SJSA1 (cell line): ENCODE measurements at places on chromosomes 3 and 15.

DNA sequence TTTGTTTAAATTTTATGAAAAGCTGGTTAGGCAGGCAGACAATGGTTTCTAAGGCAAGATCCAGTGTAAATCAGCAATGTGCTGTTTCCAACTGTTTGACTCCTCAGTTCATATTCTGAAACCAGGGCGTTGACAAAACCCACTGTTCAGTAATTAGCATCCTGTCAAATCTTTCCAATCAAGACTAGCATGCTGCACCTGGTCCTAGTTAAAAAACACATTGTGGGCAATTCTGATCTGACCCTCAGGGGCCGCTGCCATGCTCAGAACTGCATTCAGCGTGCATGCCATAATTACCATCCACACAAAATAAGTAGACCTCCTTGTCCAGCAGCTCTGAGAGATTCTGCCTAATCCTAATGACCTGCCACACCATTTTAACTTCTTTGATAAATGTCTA, 20.9 kb upstream of the RBP1 start:
- H3K36me3 ChIP-seq = no peaks in the 10 kb centered on the region
- no peak overlapping the region for H3K4me3 ChIP-seq
- DNase-seq = no peak
- H3K4me1 ChIP-seq = peaks cover 22% of the 10 kb centered on the region
- H3K27ac ChIP-seq = no peak overlapping the region

GRCh38 chr3:101976473-101976872, 127.2 kb downstream of the NFKBIZ start:
- DNase-seq = no peak
- no peak overlapping the region for H3K27ac ChIP-seq

GRCh38 chr3:57029383-57029782, 31.1 kb upstream of the SPATA12 start:
- no peaks in the 10 kb centered on the region for H3K27me3 ChIP-seq
- DNase-seq = no peak
- H3K4me3 ChIP-seq = no peak overlapping the region
- H3K36me3 ChIP-seq = no peaks in the 10 kb centered on the region
- H3K27ac ChIP-seq = no peak overlapping the region
- no peaks in the 10 kb centered on the region for H3K4me1 ChIP-seq

DNA sequence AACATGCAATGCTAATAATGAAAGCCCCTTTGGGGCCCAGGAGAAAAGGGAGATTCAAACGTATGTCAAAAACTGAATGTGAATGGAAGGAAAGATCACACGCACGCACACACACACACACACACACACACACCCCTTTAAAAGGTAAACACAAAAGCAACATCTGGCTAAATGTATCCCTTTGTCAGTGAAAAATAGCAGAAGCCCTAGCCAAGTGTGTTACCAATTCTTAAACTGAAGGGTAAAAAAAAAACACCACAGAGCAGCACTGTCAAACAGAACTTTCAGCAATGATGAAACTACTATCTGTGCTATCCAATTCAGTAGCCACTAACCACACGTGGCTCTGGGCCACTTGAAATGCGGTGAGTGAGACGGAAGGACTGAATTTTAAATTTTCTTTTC, 4.9 kb downstream of the RFTN1 start:
- H3K27me3 ChIP-seq = no peaks in the 10 kb centered on the region
- H3K4me3 ChIP-seq = no peak overlapping the region
- no peak overlapping the region for H3K27ac ChIP-seq

- no peaks in the 10 kb centered on the region for H3K36me3 ChIP-seq
- DNase-seq = peak; percentile 45
- no peak overlapping the region for H3K27ac ChIP-seq
- H3K27me3 ChIP-seq = no peaks in the 10 kb centered on the region
These were observed 194.1 kb upstream of the ARHGEF26 start for GRCh38 chr3:153927107-153927506.

DNA sequence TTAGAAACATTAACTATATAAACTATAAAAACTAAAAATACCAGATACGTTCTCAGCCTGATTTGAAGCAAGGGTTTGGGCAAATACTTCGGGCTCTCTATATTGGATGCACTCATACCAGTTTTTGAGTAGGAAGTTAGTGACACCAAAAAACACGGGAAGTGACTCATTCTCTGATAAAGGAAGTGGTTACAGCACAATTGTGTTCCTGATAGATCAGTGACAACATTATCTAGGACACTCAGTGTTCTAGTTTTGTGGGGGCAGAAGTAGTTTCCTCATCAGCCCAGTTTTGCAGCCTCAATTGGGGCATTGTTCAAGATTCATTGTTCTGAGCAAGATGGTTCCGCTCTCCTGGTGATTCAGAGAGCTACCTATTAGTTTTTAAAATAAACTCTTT, 469.6 kb upstream of the DPPA4 start:
- H3K36me3 ChIP-seq = no peaks in the 10 kb centered on the region
- H3K27me3 ChIP-seq = no peaks in the 10 kb centered on the region
- H3K27ac ChIP-seq = no peak overlapping the region; the same call in 1 of the 2 replicates
- H3K4me3 ChIP-seq = no peak overlapping the region
- no peak for DNase-seq
- H3K4me1 ChIP-seq = peaks cover 6% of the 10 kb centered on the region

DNA sequence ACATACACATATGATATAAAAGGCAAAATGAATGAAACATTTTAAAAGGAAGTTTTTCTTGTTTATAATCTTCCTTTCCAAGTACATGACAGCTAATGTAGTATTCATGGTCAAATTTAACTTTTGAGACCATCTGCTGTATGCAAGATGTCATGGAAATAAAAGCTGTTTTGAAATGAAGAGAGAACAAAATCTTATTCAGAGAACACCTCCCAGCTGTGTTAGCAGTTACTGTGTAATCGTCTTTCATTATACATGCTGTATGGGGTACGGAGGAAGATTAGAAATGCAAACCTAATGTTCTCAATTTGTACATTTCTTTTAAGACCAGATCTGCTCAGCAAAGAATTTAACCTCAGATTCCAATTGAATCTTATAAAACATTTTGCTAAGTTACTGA, 1182.3 kb downstream of the OTOL1 start:
- H3K27me3 ChIP-seq = no peaks in the 10 kb centered on the region
- H3K4me3 ChIP-seq = no peak overlapping the region
- DNase-seq = no peak
- no peaks in the 10 kb centered on the region for H3K4me1 ChIP-seq
- no peak overlapping the region for H3K27ac ChIP-seq

DNA sequence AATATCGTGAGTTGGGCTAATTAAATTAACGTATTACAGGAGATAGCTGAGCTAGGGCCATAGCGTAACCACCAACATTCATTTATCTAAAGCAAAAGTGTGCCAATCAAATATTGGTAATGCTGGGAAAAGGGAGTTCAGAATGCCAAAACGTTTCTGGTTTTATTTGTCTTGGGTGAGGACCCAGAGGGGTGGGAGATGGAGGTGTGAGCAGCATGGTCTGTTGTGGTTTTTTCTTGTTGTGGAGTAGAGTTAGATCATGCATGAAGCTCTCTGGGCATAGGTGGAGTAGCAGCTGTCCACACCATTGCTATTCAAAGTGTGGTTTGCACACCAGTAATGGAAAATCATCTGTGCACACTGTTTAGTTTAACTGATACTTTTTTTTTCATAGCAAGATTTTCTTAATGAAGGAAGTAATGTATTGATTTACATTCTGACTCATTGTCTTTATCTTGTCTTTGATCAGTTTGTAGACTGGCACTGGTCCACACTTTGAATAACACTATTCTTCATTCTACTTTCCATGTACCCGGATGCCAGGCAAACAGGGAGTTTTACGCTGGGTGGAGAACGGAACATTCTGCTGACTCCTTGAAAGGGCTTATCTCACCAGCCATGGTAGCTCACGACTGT, 50.8 kb upstream of the CRTC3 start:
- H3K36me3 ChIP-seq = peaks cover 87% of the 10 kb centered on the region
- H3K27me3 ChIP-seq = no peaks in the 10 kb centered on the region
- no peak for DNase-seq
- no peak overlapping the region for H3K27ac ChIP-seq

DNA sequence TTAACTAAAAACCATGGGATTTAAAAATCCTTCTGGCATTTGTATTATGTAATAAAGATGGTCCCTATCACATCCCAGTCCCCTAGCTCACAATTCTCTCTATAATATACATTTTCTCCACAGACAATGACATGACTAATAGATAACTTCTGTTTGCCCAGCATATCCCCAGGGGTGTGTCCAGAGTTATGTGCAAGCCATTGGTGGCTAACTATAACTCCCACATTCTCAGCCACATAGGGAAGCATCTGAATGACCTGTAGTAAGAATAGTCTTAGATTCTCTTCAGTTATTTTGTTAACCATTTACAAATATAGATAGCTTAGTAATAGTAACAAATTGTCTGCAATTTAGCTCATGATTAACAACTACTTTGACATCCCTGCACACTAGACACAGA, 52.2 kb upstream of the RBSN start:
- no peak overlapping the region for H3K4me3 ChIP-seq
- DNase-seq = no peak
- H3K27me3 ChIP-seq = no peaks in the 10 kb centered on the region

GRCh38 chr3:40720341-40720740, 195.6 kb downstream of the ZNF621 start:
- no peak for DNase-seq
- no peaks in the 10 kb centered on the region for H3K36me3 ChIP-seq
- no peak overlapping the region for H3K27ac ChIP-seq
- no peak overlapping the region for H3K4me3 ChIP-seq

DNA sequence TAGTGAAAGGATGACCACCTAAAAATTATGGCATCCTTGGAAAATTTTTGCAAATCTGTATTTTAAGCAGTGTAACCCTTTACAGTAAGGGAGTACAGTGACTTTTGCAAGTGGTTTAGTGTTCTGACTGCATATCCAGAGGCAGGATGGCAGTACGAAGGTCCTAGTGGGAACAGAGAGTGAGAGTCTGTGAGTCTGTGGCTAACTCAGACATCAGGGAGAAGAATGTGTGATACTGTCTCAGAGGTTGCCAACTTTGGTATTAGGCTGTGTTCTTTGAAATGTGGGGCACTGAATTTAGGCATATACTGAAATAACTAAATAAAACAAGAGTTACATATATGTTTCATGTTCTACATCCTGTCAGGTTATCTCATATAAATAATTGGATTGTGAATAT, 25.7 kb downstream of the PRKCI start:
- H3K27me3 ChIP-seq = no peaks in the 10 kb centered on the region
- H3K4me3 ChIP-seq = no peak overlapping the region
- no peak overlapping the region for H3K27ac ChIP-seq
- H3K4me1 ChIP-seq = no peaks in the 10 kb centered on the region

DNA sequence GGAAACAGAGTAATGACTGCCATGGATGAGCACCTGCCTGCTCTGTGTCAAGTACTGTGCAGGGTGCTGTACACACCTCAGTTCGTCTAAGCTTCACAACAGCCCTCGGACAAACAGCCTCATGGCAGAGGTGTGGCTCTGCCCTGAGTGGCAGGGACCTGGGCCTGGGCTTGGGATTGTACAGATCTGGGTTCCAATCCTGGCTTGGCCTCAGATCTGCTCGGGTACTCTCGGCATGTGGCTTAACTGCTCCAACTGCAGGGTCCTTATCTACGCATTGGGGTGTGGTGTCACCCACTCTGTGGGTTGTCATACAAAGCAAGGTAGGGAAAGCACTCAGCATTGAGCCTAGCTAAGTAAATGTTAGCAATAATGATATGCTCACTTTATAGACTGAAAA, 46.6 kb upstream of the SEC13 start:
- no peak overlapping the region for H3K4me3 ChIP-seq
- no peaks in the 10 kb centered on the region for H3K27me3 ChIP-seq
- peak overlapping the region; percentile 37 for H3K27ac ChIP-seq
- DNase-seq = no peak
- H3K36me3 ChIP-seq = no peaks in the 10 kb centered on the region
- peaks cover 29% of the 10 kb centered on the region for H3K4me1 ChIP-seq

DNA sequence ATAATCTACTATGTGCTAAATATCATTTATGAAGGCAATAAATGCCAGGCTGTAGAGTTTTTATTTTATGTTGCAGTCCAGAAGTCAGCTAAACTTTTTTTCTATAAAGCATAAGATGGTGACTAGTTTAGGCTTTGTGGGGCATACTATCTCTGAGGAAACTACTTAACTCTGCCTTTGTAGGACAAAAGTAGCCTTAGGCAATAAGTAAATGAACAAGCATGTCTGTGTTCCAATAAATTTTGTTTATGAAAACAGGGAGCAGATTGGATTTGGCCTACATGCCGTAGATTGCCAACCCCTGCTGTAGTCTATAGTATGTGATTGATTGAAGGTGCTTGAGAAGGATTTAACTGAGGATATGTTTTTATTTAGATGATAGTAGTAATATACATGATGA, 502.5 kb upstream of the NAALADL2 start:
- no peaks in the 10 kb centered on the region for H3K4me1 ChIP-seq
- no peak overlapping the region for H3K27ac ChIP-seq
- H3K27me3 ChIP-seq = no peaks in the 10 kb centered on the region
- no peak overlapping the region for H3K4me3 ChIP-seq
- no peak for DNase-seq
- no peaks in the 10 kb centered on the region for H3K36me3 ChIP-seq

DNA sequence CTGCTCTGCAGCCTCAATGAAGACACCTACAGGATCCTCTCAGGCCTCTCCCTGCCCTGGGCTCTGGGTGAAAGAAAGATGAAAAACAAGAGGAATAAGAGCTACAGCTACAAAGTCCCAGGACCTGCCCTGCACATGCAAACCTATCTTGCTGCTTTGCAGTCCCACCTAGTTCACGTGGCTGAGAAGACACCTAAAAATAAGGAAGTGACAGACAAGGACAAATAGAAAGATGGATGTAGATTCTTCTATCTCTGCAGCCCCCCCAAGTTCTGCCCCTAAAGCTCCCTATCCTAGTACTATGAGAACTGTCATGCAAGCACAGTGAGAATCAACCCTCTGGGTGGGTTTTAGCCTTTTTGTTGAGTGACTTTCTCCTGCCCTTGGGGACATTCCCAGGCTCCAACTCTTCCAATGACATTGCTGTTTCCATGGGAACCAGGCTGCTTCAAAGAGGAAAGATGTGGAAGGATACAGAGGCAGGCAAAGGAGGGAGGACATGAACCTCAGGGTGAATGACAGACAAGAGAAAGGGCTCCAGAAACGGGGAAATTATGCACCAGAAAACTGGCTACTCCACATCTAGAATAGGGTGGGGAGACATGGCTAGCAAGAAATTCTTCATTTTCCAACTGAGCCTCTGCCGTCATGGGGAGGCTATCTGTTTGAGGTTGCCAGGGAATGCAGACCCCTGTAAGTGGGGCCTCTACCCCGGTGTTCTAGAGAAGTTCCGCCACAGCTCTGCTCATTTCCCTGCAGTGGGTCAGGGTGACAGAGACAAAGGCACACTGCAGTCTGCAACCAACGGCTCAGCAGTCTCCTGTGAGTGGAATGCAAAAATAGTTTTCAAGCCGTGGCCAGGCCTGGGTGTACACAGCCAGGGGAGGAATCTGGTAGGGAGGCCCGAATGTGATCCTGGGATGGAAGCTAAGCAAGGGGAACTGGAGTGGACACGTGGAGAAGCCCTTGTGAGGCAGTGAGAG, 5.2 kb downstream of the CSPG5 start:
- no peaks in the 10 kb centered on the region for H3K36me3 ChIP-seq
- H3K4me3 ChIP-seq = no peak overlapping the region
- H3K27me3 ChIP-seq = peaks cover 10% of the 10 kb centered on the region; the same call in 1 of the 2 replicates
- H3K27ac ChIP-seq = no peak overlapping the region
- H3K4me1 ChIP-seq = peaks cover 10% of the 10 kb centered on the region
